ELR (cell line): ENCODE measurements at places on chromosomes 2 and 18.

DNA sequence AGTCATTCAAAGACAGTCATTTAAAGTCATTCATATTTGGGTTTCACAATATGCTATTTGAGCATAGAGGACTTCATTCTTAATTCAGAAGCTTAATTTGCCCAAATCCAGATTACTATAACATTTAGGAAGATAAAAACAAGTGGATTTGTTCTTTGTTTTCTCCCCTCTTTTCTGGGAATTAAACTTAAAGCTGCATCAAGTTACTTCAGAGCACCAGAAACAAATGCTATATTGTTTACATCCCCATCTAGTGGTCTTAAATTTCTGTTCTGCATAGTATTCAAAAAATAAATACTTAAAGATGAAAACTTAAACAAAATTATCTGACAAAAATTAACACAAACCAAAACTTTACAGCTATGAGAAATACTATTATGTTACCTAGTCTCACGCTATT, 34.7 kb upstream of the MARCHF7 start:
- peak; percentile 49 for DNase-seq

DNA sequence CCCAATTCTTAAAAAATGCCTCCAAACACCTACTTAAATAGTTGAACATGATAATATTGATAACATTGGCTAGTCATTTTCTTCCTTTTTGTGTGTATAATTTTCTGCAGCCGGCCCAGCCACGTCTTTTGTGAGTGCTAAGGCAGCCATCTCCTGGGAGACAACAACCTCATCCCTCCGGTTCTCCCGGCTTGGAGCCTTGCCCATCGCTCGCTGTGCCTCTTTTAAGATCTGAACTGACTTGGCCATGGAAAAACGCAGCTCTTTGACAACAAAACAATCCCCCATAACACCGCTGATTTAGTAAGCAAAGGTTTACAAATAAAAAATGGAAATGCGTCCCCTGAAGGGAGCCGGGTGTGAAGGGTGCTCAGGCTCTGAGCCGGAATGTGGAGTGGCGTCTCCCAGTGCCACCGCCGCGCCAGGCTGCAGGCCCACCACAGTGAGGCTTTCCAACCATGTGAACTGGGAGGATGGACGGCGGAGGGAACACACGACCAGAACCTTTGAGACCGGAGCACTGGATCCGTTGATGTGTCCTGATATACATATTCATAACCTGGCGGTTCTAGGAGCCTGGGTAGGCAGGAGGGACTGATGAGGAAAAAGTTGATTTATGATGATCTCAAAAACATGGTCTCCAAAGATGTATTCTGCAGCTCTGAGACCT, 87.4 kb downstream of the SMIM21 start:
- no peak for DNase-seq

DNA sequence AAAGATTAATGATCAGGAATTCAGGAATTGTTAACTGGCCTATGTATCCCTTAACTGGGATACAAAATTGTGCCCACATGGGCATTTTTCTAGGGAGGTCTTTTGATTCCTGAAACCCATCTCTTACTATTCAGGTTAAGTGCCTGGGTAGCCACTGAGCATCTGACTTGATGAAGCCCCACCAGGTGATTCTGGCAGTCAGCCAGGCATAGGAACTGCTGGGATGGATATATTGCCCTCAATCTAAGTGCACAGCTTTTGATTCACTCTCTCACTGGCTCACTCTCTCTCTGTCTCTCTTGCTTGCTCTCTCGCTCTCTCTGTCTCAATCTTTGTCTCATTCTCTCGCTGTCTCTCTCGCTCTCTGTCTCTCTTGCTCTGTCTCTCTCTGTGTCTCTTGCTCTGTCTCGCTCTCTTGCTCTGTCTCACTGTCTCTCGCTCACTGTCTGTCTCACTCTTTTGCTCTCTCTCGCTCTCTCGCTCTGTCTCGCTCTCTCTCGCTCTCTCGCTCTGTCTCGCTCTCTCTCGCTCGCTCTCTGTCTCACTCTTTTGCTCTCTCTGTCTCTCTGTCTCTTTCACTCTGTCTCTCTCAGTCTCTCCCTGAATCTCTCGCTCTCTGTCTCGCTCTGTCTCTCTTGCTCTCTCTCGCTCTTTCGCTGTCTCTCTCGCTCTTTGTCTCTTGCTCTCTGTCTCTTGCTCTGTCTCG, 22.3 kb downstream of the INPP1 start:
- no peak for DNase-seq

GRCh38 chr18:23964282-23965238, 50.0 kb upstream of the TTC39C start:
- peak; percentile 7 for DNase-seq

DNA sequence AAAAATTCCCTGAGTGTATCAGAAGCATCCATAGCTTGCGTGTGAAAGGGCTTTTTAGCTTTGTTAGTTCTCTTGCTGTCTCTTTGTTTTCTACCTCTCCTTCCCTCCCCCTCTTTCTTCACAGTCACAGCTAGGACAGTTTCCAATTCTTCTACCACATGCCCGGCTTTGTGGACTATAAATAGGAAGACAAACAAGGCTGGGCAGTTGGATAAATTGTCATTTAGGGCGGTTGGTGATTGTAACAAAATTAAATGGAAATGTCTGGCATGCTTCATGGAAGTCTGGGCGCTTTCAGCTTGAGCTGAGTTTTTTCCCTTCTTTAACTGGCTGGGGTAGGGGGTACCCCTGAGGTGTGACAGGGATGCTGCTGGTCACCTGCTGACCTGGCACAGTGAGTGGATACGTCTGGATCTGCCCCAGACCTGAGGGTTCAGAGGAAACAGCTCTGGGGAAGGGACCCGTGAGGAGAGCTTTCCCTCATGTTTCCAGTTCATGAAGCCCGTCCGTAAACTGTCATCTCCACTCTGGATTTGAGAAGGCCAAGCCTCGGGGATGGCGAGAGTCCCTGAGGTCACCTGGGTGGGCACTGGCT, 29.0 kb upstream of the GIGYF2 start:
- no peak for DNase-seq

GRCh38 chr18:37335409-37335736, 230.2 kb downstream of the CELF4 start:
- DNase-seq: no peak
